Midbrain (tissue), 1 donor: ENCODE measurements at places on chromosomes 1 and 21.
A peak's percentile ranks its signal among the peaks of the same experiment; 100 is the strongest.

DNA sequence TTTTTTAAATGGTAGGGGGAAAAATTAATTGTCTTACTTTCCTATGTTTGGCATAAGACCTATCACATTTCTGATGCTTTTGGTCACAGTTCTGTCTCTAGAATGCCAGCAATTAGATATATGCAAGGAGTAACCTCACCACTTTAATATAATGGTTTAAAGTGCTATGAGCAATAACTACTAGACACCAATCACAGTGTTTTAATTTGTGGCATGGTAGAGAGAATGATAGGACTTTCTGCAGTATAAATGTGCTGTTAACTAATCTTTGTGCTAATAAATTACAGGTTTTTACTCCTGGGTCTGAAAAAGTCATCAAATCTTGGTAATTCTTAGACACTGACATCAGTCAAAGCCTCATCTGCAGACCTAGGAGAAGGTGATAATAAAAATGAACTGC lies 2110.3 kb downstream of the NCAM2 start:
- DNase-seq = no peak

DNA sequence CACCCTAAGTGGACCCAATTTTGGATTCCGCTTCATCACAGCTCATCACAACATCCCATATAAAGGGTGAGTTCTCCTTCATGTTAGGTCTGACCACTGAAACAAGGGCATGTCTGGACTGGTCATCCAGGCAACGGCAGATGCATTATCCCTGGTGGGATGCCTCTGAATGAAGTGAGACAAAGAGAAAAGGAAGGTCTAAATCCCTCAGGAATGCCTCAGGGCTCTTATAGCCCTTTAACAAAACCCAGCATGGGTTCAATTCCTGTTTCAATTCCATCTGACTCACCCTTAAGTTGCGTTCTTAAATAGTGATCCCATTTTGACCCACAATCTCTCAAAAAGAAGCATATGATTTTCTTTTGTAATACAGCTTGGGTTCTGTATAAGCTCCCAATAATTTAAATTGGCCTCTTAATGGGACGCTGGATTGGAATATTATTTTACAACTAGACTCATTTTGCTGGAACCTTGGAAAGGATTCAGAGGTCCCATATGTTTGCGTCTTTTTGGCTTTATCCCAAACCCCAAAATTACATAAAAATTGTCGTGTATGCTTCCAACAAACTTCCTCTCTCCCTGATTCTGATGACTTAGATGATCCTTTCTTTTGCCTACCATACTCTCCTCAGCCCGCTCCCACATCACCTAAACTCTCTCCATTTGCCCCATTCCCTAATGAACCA lies 287.4 kb upstream of the ZP4 start:
- DNase-seq = no peak

DNA sequence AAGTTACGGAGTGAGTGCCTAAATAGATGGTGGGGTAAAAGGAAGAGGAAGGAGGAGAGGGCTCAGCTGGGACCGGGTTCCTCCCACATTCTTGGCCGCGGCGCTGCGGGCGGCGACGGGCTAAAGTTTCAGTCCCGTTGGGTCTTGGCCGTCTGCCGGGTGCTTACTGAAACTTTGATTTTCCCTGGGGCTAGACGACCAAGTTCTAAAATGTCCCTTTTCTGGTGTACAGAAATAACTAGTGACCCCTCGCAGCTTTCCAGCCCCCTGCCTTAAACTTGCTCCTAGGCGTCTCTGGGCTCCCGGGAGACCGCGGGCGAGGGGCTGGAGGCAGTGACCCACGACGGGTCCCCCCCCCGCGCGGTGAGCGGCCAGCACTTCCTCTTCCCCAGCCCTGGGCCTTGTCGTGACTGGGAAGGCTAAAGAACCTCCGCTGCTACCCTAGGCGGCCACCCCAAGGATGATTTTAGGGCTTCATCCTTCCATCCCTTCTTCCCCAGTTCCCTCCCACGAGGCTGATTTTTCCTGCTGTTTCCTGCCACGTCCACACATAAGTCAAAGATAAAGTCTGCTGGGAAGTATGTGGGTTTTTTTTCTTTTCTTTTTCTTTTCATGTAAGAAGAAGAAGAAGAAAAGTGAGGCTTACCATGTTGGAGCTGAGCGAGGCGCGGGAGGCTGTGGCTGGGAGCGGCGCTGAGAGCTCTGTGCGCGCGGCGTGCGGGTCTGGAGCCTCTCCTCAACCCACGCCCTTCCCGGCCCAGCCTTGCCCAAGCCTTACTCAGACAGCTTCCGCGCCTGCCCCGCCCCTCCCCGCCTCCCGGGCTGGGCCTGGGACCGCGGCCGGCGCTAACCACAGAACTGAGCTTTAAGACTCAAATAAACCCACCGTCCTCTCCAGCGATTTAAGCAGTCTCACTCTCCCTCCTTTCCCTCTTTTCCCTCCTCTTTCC lies at the start of gene S100A11:
TSS of gene S100A11 (minus strand) at position 738 of the 950 bp plus-strand sequence. CDS start at position 649, 89 bp downstream.
- DNase-seq = peak; percentile 9

GRCh38 chr1:39360731-39361130 lies 130.7 kb upstream of the BMP8A start:
- no peak for DNase-seq

DNA sequence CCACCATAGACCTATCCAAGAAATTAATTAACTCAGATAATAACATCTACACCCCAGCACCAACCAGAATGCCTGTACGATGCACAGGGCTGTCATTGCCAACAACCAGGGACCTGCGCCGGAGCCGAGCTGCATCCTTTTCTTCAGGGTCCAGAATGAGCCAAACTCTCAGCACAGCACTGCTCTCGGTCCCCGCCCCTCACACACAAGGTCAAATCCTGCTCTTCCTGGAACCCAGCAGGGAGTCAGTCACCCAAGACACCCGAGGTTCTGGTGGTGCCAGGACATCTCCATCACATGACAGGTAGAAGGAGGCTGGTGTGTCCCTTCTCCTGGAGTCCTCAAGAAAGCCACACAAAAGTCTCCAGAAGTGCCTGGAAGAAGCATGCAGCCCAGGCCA lies 31.9 kb downstream of the NPHP4 start:
- no peak for DNase-seq

DNA sequence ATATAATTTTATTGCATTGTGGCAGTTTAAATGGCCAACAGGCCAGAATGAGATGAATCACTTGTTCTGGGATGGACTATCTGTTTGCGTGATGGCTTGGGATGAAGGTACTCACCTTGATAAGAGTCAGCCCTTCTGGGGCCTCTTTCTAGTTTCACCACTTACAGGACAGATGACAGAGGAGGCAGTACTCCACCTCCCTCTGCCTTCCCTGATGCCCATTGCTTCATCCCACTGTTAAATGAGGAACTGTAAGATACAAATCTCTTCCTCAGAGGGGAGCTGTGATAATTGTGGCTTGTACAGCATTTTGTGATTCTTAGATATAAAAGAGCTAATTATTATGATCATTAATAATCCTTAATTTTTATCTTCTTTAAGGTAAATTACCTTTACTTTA lies 3.7 kb upstream of the TCHH start:
- DNase-seq = no peak

GRCh38 chr1:101394041-101394440 lies 157.2 kb downstream of the S1PR1 start:
- no peak for DNase-seq

GRCh38 chr1:92536980-92537884 lies 50.5 kb upstream of the GFI1 start:
- no peak for DNase-seq

GRCh38 chr1:25810341-25811299 lies 9.1 kb upstream of the MTFR1L start:
- DNase-seq = peak; percentile 64

GRCh38 chr1:58812468-58812867 lies 28.6 kb upstream of the JUN start:
- DNase-seq = no peak

GRCh38 chr1:17177651-17178050 lies 27.3 kb upstream of the PADI1 start:
- DNase-seq = no peak

- DNase-seq = no peak
These were observed 22.7 kb upstream of the HIVEP3 start for GRCh38 chr1:41941381-41941780.

GRCh38 chr21:45923146-45923545 lies 58.4 kb upstream of the COL6A1 start:
- peak; percentile 80 for DNase-seq

DNA sequence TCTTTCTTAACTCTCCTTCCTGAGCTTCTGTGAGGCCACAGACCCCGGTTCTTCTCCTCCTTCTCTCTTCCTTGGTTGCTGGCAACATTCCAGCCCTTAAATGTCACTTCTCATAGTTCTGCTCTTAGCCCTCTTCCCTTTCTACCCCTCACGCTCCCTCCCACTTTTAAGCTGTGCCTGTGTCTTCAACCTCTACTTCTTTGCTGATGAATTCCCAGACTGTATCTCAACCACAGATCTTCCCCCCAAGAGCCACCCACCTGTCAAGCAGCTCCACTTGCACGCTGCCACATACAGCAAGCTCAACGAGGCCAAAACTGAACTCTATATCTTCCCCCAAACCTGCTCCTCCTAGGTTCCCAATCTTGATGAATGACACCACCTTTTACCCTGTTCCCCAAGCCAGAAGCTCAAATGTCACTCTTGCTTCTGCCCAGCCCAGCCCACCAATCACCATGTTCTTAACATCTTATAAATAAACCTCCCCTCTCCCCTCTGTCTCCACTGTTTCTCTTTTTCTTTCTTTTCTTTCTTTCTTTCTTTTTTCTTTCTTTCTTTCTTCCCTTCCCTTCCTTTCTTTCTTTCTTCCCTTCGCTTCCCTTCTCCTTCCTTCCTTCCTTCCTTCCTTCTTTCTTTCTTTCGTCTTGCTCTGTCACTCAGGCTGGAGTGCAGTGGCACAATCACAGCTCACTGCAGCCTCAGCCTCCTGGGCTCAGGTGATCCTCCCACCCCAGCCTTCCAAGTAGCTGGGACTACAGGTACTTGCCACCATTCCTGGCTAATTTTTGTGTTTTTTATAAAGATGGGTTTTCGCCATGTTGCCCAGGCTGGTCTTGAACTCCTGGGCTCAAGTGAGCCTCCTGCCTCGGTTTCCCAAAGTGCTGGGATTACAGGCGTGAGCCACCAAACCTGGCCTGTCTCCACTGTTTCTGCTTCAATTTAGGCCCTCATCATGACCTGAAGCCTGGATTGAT lies 19.8 kb upstream of the PTP4A2 start:
- peak; percentile 10 for DNase-seq

GRCh38 chr21:42161956-42162681 lies 56.8 kb upstream of the ABCG1 start:
- no peak for DNase-seq

- peak; percentile 45 for DNase-seq
These were observed 506 bp upstream of the SRP9 start for GRCh38 chr1:225777058-225777582.

GRCh38 chr1:232422898-232423297 lies 207.0 kb downstream of the SIPA1L2 start:
- no peak for DNase-seq

GRCh38 chr21:32826329-32827167 lies 55.0 kb upstream of the PAXBP1 start:
- peak; percentile 60 for DNase-seq

DNA sequence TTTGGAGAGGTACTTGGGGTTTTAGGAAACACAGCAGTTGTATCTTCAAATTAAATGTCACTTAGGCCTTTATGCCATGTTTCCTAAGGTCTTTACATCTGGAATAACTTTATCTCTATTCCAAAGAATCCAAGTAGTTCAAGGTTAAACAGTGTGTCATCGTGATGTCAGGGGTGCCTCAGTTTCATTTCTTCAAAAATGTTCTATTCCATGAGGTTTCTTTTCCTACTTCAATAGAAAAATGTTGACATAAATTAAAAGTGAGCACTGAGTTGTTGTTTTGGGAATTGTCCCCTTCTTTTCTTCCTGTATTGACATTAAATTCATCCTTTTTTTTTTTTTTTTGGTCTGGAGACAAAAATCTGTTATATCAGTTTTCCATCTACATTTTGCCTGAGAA lies 160.6 kb upstream of the C21orf91 start:
- DNase-seq = no peak

- peak; percentile 55 for DNase-seq
These were observed 160.2 kb upstream of the COA6 start for GRCh38 chr1:234212764-234213657.

DNA sequence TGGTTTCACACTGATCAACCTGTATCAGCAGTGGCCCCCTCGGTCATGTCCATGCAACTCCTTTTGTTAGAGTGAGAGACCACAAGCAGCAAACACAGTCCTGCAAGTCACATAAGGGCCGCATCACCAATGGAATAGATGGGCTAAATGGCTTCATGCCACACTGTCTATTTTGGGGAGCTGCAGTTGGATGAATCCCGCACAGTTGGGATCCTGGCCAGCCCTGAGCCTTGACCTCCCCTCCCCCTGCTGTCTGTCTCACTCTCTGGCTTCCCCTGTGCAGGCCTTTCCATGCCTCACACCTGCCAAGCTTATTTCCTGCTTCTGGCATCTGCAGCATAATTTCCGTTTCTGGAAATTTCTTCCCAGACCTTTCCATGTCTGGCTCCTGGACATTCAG lies 57.0 kb downstream of the CNIH3 start:
- DNase-seq = no peak

DNA sequence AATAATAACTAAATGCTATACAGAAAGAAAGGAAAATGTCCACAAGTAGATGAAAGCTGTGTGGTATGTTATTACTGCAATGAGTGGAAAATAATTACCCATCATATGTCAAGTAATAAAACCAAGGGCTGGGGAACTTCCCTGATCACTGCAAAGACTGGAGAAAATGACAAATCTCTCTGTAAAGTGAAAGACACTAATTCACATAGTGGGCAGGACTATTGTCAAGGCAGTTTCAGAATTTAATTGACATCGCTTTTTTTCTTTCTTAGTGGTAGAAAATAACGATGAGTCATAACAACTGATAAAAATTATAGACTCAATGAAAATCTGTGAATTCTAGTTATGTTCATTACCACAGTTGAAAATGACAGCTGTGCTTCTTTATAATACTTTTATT lies 153.7 kb upstream of the ST6GALNAC5 start:
- no peak for DNase-seq

DNA sequence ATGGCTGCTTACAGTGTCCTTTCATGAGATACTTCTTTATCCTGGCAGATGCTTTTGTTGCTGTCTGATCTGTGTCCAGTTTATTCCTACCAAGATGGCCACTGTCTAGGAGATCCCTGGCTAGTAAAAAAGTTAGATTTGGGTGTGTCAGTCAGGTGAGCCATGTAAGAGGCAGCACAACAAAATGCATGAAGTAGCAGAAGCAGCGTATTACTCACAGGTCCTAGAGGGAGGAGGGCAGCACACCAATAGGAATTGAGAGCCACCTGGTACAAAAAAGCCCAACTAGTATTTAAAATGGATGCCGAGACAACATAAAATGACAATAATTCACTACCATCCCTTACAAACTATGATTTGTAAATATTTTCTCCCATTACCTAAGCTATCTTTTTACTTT lies 22.8 kb upstream of the ZNF697 start:
- no peak for DNase-seq
